Natural killer cell (primary cell): ENCODE measurements at places on chromosomes 1 and 21.

DNA sequence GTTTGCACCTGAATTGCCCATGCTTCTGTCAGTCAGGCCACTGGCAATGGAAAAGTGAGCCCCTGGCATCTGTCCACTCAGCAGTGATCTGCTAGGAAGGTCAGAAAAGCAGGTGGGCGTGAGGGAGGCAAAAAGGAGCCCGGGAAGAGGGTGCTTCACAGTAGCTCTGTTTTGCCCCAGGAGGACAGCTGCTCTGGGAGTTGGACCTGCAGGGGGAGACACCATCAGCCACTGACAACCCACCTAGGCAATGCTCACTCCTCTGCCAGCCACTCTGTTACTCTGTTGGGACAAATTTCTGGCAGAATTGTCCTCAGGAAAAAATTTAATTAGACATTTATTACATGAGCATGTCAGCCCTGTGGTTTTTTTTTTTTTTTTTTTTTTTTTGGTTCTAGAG is 146.4 kb downstream of the LRIG2 start:
- no peaks in the 10 kb centered on the region for H3K4me1 ChIP-seq
- no peak overlapping the region for H3K4me3 ChIP-seq
- no peaks in the 10 kb centered on the region for H3K27me3 ChIP-seq
- H3K27ac ChIP-seq: no peak overlapping the region

- peak overlapping the region; percentile 24 for H3K4me3 ChIP-seq
- H3K4me1 ChIP-seq: peaks cover 7% of the 10 kb centered on the region
- peak overlapping the region; percentile 62 for H3K27ac ChIP-seq
- no peaks in the 10 kb centered on the region for H3K36me3 ChIP-seq
- no peak for DNase-seq
- H3K27me3 ChIP-seq: no peaks in the 10 kb centered on the region
Measured at GRCh38 chr1:172895050-172895460, 155.7 kb downstream of the TNFSF18 start.

DNA sequence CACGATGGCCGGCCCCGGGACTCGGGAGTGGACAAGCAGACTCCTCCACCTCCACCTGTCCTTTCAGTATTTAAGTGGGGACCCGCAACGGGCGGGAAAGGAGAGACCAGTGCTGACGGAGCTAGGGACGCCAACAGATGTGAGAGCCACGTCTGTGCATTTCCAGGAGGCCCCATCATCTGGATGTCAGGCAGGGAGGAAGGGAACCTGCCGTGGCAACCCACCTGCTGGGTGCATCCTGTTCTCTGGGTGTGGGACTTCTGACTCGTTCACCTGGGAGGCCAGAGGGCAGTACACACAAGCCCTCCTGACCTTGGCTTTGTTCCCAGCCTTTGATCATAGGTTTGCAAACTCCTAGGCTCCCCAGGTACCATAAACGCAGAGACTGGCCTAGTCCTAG is 5.6 kb upstream of the PCBP3 start:
- H3K36me3 ChIP-seq: no peaks in the 10 kb centered on the region
- no peak for DNase-seq
- H3K4me1 ChIP-seq: peaks cover 8% of the 10 kb centered on the region
- no peak overlapping the region for H3K27ac ChIP-seq

GRCh38 chr1:52554756-52555155 is 1.9 kb upstream of the TUT4 start:
- H3K4me1 ChIP-seq: peaks cover 13% of the 10 kb centered on the region
- H3K36me3 ChIP-seq: no peaks in the 10 kb centered on the region
- no peak overlapping the region for H3K27ac ChIP-seq
- no peaks in the 10 kb centered on the region for H3K27me3 ChIP-seq
- DNase-seq: peak; percentile 45

DNA sequence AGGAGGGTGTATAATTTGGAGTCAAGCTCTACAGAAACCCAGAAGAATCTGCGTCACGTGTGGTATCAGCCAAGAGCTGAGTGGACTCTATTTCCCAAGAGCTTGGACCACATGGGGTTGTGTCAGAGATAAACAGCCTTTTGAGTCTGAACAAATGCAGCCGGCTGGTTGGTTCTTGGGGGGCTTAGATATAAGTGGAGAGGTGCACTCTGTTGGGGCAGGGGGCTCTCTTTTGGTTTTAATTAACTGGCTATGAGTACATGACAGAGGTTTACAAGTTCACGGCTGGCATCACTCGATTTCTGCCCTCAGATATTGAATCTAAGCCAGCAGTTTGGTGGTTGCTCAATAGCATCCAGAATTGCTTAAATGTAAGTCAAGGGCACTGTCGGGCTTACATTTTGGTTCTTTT is 501 bp upstream of the MRAP start:
- no peaks in the 10 kb centered on the region for H3K4me1 ChIP-seq
- H3K36me3 ChIP-seq: no peaks in the 10 kb centered on the region
- no peaks in the 10 kb centered on the region for H3K27me3 ChIP-seq
- no peak for DNase-seq

GRCh38 chr1:230746617-230747016 is 571 bp upstream of the CAPN9 start:
- no peak overlapping the region for H3K4me3 ChIP-seq
- no peaks in the 10 kb centered on the region for H3K4me1 ChIP-seq
- H3K36me3 ChIP-seq: no peaks in the 10 kb centered on the region
- no peaks in the 10 kb centered on the region for H3K27me3 ChIP-seq
